ENCODE measurements at places on chromosomes 2 and 18.

DNA sequence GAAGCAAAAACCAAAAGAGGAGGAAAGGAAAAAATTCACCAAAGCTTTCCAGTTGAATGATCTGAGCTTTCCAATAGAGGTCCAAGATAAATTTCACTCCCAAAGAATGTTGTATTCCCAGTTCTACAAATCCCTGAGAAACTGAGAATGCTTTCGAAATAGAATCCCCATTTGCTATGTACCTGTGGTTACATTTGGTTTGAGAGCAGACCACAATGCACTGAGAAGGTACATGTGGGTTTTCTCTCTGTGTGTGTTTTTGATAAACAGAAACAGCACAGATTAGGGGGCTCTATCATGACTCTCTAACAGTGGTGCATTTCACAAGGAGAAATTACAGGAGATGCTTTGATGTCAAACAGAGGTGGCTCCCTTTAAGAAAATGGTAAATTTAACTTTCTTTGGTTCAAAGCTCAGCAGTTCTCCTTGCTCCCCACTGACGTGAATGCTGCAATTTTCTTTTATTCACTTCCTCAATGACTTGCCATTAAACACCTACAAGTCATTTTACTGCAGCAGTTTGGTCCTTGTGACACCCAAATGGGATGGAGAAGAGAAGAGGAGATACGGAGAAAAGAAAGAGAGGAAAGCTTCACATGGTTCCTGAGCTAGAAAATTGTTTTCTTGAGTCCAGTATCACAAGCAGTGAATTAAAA, 108.7 kb downstream of the EPHA4 start:
- no peak for DNase-seq

GRCh38 chr2:174597345-174598047, at the start of gene WIPF1:
Gene WIPF1, minus strand, starts transcription at chr2:174597804. Its CDS starts 12,231 bp downstream, at chr2:174585573.
- peak; percentile 90 for DNase-seq

- no peak for DNase-seq
These were observed 51.3 kb downstream of the GTF2A1L start for GRCh38 chr2:48668992-48669391.

DNA sequence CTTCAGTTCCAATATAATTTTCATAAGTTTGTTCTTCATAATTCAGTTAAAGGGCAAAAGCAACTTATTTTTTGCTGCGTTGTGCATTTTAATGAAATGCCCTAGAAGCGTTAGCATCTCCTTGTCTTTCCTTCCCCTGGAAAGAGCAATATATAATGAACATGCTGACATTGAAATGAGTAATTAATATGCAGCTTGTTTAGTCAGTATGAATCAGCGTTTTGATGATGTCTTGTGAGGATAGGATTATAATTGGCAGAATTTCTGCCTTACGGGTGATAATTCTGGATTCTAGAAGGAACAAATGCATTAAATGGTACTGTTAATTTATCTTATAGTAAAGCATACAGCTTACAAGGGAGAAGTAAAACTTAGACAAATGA, 152.3 kb upstream of the MMADHC start:
- peak; percentile 76 for DNase-seq

GRCh38 chr2:158484892-158485556, 28.3 kb downstream of the PKP4 start:
- no peak for DNase-seq
